ENCODE measurements at places on chromosomes 4 and X.

DNA sequence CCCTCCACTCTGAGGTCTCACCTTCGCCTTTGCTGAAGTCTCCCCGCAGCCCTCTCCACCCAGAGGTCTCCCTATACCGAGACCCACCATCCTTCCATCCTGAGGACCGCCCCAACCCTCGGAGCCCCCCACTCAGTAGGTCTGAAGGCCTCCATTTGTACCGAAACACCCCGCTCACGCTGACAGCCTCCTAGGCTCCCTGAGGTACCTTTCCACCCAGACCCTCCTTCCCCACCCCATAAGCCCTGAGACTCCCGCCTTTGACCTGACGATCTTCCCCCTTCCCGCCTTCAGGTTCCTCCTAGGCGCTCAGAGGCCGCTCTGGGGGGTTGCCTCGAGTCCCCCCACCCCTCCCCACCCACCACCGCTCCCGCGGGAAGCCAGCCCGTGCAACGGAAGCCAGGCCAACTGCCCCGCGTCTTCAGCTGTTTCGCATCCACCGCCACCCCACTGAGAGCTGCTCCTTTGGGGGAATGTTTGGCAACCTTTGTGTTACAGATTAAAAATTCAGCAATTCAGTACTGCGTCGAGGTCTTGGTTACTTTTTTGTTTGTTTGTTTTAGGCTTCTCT, 5.0 kb downstream of the SOD3 start:
- H3K27me3 ChIP-seq, result no peaks in the 10 kb centered on the region
- H3K27ac ChIP-seq, result no peak overlapping the region
- H3K36me3 ChIP-seq, result no peaks in the 10 kb centered on the region
- no peak overlapping the region for H3K4me3 ChIP-seq

GRCh38 chrX:20143561-20143960, 1.9 kb upstream of the EIF1AX start:
- H3K27ac ChIP-seq, result no peak overlapping the region
- H3K4me1 ChIP-seq, result peaks cover 2% of the 10 kb centered on the region
- H3K36me3 ChIP-seq, result no peaks in the 10 kb centered on the region

DNA sequence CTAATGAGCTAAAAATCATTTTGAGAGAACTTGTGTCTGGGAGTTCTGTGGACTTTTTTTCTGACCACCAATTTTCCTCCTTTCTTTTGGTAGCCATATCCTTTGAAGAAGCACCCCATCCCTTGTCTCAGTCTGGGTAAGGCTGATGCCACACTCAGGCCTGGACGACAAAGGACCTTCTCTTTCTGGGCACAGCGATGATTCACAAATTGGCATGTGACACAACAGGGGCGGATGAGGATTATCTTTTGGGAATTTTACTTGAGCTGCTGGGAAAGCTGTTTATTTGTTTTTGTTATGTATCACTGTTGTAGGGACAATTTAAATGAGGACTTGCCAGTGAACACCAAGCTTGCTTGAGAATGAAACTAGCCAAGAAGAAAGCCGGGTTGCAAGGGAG, 233.4 kb upstream of the HAND2 start:
- H3K4me1 ChIP-seq, result no peaks in the 10 kb centered on the region
- no peaks in the 10 kb centered on the region for H3K36me3 ChIP-seq
- H3K4me3 ChIP-seq, result no peak overlapping the region
- H3K27me3 ChIP-seq, result no peaks in the 10 kb centered on the region

DNA sequence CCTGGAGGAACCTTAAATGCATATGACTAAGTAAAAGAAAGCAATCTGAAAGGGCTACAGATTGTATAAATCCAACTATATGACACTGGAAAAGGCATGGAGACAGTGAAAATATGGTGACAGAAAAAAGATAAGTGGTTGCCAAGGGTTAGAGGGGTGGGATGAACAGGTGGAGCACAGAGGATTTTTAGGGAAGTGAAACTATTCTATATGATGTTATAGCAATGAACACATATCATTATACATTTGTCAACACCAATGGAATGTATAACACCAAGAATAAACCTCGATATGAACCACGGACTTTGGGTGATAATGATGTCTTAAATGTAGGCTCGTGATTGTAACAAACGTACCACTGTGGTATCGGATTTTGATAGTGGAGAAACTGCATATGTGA, 40.7 kb downstream of the NPY5R start:
- H3K36me3 ChIP-seq, result no peaks in the 10 kb centered on the region
- DNase-seq, result no peak
- no peak overlapping the region for H3K27ac ChIP-seq
- no peak overlapping the region for H3K4me3 ChIP-seq
- no peaks in the 10 kb centered on the region for H3K4me1 ChIP-seq

Measured in pancreas (tissue), 10 donors.